CD4-positive, alpha-beta T cell treated with Interleukin-1 beta for 1 hour (primary cell): ENCODE measurements at places on chromosomes 12 and 14.
A peak's percentile ranks its signal among the peaks of the same experiment; 100 is the strongest.

- no peak for DNase-seq
These were observed 23.6 kb downstream of the PGAM5 start for GRCh38 chr12:132734206-132734605.

DNA sequence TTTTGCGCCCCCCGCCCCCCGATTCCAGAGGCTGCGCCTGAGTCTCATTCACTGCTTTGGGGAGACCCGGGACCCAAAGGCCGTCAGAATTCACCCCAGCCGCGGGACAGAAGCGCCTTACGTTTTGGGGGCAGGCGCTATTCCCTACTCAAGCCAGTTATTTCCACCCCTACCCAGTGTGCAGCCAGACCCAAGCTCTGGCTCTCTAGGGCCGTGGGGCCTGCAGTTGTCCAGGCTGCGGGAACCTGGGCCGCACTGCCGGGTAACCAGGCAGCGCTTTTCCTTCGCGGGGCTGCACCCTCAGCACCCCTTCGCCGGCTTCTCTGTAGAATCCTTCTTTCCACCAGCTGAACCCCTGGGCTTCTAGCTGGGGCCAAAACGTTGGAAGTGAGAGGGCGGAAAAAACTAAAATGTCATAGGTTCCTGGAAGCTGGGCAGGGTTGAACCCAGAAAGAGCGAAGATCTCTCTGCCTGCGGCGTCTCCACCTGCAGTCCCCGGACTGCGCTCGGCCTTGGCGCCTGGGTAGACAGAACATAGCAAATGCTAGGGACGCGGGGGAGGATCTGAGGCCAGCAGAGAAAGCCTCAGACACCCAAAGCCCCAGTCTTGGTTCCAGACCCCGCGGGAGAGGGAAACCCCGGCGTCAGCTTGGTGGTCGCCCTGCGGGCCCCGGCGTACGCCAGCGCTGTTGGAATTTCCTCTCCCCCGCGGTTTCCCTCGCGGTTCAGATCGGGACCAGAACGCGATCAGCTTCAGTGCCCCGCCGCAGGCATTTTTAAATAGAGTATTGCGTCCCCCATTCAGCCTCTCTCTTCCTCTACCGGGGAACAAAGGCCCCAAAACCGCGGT, 18.3 kb downstream of the TBX3 start:
- DNase-seq: no peak

DNA sequence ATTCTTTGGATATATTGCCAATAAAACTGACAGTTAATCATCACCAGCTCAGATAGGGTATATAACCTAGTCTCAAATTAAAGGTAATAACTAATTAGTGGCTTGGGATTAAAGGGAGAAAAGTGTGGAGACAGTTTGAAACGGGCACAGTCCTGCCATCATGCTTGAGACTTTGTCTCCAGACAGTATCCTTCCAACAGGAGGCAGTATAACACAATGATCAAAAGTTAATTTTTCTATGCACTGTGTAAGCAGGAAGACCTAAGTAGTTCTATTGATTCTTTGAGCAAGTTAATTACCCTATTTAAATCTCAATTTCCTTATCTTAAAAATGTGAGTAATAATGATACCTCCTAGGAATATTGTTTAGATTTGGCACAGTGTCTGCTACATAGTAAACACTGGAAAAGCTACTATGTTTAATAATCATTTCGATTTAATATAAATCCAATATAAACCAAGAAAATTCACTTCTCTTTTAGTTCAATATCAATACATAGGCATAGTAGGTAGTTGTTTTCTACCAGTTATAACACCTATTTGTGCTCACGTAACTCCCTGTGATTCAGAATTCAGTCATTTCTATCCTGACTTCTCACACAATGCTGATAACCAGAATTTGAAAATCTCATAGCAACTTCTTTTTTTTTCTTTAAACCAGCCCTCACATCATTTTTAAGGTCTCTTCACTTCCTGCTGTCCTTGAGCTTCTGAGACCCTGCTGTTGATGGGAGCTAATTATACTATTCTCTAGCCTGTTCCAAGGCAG, 53.7 kb downstream of the GALNT4 start:
- no peak for DNase-seq

- peak; percentile 36 for DNase-seq
These were observed 6.8 kb upstream of the SYNE3 start for GRCh38 chr14:95523051-95523814.

DNA sequence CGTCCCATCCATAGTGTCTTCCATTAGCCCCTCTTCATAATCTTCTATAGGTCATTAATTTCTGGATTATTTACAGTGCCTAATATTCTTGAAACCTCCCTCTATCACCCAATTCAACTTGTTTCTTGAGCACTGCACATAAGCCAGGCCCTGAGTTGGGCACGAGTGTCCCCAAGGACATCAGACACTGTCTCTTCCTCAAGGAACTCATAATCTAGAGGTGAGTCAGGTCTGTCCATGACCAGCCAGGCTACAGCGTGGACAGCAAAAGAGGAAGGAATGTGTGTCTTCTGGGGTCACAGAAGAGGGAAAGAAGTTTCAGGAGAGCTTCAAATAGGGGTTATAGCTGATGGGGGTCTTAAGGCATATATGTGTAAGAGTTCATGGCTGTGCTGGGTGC, 12.5 kb downstream of the SPTB start:
- no peak for DNase-seq

GRCh38 chr12:110244372-110244771, 36.7 kb upstream of the ATP2A2 start:
- no peak for DNase-seq

GRCh38 chr14:55351111-55351510, 60.5 kb downstream of the ATG14 start:
- DNase-seq: no peak

DNA sequence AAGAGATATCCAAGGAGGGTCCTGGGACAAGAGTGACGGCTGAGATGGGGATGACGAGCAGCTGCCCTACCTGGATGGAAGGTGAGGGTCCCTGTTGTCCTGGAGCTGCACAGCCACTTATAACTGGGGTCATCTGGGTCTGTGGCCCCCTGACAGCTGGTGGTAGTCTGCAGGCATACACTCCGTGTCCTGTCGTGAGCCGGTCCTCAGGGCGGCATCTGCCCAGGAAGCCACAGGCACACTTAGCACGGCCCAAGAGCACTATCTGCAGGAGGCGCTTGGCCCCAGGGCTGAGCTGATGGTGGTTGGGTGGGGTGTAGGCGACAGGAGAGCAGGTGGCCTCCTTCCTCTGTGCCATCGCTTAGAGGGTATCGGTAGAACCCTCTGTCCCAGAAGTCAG, 248.1 kb downstream of the CACNA1C start:
- DNase-seq: no peak

- DNase-seq: no peak
These were observed 814.5 kb downstream of the RPS29 start for GRCh38 chr14:48771717-48772116.

- peak; percentile 25 for DNase-seq
These were observed 2.8 kb downstream of the LRRC74A start for GRCh38 chr14:76829013-76829365.

DNA sequence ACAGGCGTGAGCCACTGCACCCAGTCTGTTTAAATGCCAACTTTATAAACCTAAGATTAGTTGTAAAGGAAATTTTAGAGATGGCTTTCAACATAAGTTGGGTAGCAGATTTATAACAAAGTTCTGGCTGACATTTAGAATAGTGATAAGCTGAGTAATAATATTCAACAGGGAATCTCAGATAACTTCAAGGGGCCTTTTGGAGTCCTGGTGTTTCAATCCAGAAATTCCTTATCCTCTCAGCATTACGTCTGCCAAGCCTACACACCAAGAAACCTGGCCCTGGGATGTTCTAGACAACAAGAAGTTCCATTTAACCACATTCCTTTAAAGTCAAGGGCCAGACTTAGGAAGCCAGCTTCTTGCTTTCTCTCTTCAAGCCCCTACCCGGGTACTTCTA, 59.5 kb upstream of the DYRK2 start:
- no peak for DNase-seq

DNA sequence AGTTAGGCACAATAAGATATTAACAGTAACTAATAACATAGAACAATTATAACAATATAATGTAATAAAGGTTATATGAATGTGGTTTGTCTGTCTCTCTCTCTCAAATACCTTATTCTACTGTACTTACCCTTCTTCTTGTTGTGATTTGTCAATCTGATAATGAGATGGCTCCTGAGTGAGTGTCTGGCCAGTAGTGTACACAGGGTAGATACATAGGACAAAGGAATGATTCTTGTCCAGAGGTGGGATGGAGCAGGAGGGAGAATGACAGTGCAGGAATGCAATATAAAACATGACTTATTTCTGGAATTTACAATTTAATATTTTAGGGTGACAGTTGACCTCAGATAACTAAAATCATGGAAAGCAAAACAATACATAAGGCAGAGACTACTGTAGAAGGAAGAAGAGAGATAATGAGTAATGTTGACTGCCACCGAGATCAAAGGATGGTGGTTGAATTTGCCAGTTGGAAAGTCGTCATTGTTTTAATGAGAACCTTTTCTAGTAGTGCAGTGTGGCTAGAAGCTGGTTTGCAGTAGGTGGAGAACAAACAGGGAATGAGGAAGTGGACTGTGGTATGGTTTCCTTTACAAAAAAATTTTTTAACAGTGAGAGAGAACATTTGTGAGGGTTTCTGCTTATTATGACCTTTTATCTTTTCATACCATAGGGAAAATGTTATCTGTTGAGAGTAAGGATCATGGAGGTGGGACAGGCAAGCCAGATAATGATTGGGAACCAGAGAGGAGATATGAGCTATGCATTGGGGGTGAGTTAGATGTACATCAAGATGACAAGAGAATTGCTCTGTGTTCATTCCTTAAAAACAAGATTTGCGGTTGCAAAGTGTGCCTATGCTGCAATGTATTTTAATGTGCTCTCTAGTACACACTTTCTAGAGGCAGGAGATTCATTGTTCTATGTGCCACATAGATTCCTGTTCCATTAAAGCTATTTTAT, 458.3 kb downstream of the BTG1 start:
- DNase-seq: peak; percentile 5

DNA sequence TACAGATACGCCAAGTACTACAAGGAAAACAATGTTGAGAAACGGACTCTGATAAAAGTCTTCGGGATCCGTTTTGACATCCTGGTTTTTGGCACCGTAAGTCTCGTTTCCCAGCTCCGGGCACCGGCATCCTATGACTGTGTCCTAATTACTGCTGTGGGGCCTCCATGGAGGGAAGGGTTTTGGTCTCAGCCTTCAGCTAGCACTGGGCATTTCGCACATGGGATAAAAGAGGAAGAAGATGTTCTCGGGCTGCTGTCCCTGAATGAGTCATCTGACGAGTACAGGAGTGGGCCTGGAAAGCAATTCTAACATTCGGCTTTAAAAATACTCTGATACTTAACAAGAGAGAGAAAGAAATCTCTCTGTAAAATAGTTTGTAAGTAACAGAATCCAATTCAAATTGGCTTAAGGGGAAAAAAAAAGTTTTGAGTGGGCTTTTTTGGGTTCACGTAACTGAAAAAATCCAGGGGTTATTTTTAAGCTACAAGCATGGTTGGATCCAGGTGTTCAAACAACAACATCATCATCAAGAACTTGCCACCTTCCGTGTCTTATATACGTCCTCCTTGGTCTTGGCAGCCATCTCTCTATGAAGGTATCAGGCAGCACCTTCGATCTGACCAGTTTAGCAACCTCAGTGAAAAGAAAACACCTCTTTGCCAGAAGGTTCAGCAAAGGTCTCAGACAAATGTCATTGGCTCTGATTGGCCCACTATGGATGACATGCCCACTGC, 34.4 kb upstream of the P2RX4 start:
- DNase-seq: no peak

GRCh38 chr12:6113691-6114475, 10.6 kb downstream of the VWF start:
- DNase-seq: no peak

GRCh38 chr12:87198181-87198580, 831.0 kb downstream of the C12orf50 start:
- DNase-seq: no peak

DNA sequence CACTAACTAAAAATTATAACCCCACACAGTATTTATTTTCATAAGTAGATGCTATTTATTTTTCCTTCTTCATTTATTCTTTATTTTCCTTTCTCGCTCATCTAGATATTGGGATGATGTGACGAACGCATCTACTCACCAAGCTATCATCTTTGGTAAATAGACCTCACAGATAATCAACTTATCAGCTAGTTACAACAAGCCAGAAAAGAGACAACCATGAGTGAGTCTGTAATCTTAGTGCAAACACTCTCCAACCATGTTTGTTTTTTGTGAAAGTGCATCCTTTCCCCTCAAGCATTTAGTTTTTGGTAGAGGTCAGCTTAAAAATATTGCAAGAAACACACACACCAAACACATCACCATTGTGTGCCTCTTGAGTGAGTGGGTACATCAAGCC, 84.9 kb downstream of the SLC25A21 start:
- DNase-seq: no peak
